HTR-8/SVneo (cell line): ENCODE measurements at places on chromosomes 7 and 10.

DNA sequence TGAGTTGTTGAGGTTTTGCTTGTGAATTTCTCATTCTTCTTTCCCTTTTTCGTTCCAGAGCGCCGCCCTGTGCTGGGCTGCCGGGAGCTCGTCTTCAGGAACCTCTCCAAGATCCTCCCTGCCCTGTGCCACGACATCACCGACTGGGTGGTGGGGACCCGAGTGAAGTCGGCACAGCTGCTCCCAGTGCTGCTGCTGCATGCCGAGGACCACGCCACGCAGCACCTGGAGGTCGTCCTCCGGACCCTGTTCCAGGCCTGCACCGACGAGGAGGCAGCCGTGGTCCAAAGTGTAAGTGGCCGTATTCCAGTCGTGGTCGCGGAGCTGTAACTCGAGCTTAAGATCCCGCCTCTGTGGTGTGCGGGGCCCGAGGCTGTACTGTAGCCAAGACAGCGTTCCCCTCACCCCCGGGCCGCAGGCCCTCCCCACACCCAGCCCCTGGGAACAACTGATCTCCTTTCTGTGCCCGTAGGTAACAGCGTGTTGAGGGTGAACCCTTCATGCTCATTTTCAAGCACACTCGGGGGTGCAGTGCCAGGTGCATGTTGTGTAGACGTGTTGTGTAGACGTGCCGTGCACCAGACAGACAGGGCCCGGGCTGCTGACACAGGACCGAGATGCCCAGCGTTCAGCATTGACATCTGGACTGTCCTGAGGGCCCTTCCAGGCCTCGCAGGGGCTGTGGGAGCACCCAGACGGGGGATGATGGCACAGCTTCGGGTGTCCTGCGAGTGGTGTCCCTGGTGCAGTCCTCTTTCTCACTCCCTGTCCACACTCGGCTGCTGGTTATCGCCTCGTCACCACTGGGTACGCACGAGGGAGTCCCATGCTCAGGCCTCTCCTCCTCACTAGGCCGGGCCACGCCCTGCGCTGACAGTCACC is 27.7 kb upstream of the PRKAR1B start:
- DNase-seq: no peak

- no peak for DNase-seq
Measured at GRCh38 chr7:150980663-150981062, 2.5 kb upstream of the KCNH2 start.

DNA sequence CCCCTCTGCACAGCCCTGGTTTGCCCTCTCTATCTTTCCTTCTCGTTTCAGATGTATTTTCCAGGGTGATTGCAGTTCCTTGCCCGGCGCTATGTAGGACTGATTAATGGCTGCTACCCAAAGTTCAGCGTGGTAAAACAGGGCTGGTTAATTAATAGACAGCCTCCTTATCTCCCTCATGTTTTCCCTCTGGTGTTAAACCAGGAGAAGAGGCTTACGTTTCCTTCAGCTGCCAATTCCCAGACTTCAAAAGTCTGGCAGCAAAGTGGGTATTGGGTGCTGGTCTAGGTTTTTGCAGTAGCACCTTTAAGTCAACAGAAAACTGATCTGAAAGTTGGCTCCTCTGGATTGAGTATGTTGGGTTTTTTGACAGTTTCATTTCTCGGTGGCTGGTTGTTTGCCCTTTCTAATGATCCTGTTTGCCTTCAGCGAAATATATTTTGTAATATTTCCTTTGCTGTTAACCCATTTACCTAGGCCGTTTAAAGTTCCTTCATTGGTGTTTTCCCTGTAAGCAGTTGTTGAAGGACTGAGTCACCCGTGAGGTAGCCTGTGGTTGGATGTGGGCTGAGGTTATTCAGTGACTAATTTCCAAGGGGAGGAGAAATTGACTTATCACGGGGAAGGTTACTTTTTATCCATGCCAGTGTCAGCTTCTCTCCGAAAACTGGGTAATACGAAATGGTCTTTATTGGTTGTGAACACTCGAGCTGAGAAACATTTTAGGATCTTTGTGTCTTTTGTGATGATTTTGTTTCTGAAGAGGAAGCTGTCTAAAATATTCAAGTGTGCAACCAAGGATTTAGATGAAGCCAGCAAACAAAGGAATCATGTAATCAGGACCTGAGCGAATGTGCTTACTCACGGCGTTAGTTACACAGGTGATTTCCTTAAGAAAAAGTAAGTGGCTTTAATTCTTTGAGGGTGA is 257.2 kb downstream of the KIAA1217 start:
- peak; percentile 84 for DNase-seq

- DNase-seq: no peak
Measured at GRCh38 chr7:116398672-116399071, 100.9 kb upstream of the CAV2 start.

- DNase-seq: no peak
Measured at GRCh38 chr10:99995713-99996112, 14.0 kb downstream of the DNMBP start.

DNA sequence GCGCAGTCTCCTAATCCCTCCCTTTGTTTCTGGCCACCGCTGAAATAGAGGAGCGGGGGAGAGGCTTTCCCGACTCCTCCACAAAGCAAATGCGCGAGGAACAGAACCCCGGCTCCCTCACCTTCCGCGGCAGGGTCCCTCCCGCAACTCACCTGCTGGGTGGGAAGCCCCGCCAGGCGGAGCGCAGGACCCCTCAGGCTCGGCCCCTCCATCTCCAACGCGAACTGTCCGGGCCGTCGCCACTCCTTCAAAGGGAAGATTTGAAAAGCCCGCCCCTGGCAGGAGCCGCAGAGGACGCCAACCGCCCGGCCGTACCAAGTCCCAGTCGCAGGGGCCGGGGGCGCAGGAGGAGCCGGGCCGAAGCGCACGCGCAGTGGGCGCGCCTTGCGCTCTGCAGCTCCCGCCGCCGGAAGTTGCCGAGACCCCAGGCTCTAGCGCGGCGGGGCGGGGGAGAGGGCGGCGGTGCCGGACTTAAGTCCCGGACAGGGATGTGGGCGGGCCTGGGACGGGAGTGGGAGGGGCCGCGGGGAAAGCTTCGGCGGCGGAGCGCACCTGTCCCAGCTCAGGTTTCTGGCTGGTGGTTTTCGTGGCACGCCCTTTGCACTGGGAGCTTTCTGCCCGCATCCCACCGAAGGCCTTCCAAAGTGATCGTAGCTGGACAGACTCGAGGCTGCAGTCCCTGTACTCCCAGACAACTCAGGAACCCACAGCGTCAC is at the start of gene RTKN2:
TSS of gene RTKN2 (minus strand) at position 446 of the 716 bp plus-strand sequence. CDS start at position 212, 234 bp downstream.
- peak; percentile 82 for DNase-seq

DNA sequence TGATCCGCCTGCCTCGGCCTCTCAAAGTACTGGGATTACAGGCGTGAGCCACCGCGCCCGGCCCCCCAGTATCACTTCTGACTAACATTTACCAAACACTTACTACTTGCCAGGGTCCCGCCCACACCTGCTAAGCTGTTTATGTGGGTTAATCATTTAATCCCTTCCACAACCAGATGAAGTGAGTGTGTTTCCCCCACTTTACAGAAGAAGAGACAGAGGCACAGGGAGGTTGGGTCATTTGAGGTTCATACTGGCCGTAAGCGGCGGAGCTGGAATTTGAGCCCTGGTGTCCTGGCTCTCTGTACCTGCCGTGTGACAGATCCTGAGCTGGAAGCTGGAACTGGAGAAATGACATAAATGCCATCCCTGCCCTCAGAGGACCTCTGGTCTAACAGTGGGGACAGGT is 15.1 kb upstream of the VPS37D start:
- no peak for DNase-seq

DNA sequence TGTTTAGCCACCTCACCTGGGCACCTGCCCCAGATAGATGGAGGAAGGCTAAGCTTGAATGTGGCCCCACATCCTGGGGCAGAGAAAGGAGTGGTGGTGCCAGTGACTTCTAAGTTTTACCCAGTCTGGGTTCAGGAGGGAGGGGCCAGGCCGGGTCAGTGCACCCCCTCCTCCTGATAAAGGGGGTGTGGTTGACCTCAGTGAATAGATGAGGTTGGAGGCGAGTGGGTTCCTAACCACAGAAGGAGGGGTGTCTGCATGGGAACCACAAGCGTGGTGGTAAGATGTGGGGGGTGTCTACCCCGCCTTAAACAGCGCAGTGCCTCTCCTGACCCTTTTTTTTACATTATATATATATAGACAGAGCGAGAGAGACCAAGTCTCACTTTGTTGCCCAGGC is 105.3 kb upstream of the KCTD7 start:
- no peak for DNase-seq

DNA sequence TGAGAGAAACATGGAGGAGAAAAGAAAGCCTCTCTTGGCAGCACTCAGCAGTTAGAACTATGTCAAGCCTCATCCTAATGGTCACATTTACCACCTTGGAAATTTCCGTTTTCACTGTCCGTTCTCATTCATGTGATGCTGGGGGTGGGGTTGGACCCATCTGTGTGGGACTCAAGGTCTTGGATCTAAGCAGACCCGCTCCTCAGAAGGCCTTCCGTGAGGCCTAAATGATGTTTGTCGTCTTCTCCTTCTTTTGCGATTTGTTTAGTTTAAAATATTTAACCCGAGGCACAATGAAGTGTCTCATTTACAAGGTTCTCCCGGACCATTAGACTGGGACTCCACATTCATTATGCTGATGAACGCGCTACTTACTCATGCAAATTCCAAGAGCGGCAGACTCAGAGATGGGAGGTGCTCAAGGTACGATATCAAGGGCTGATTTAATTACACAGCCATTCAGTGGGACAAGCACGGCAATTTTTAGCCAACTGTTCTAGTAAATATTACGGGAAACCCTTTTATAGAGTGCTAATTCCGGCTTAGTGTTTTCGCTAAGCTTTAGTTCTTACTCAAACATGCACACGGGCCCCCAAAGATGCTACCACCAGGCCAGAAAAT is 109.1 kb upstream of the EFCAB10 start:
- no peak for DNase-seq

GRCh38 chr7:107051376-107051775 is 6.9 kb downstream of the PRKAR2B start:
- no peak for DNase-seq

GRCh38 chr7:137985253-137985896 is 16.5 kb downstream of the CREB3L2 start:
- no peak for DNase-seq
